Bronchial epithelial cell (primary cell): ENCODE measurements at places on chromosomes 4 and X.
A peak's percentile ranks its signal among the peaks of the same experiment; 100 is the strongest.

GRCh38 chr4:47032405-47033106 lies 1.2 kb downstream of the GABRB1 start:
- peak; percentile 23 for DNase-seq

- no peak for DNase-seq
Measured at GRCh38 chr4:6891436-6892170, 18.0 kb upstream of the TBC1D14 start.

DNA sequence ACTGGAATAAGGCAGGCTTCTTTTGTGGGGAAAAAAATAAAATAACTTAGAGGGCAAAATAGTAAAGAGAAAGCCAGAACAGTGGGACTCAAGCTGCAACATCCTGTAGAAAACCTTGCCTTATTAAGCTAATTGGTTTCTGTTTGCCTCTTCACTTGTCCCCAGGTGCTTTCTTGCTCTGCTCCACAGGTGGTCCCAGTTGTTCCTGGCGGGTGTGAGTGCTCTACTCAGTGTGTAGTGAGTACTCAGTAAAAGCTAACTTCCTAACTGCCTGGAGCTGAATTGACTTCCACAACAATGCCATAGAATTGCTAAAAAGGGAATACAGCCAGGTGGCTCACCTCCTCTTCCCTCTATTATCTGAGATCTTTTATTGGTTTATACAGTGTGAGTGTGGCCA lies 930.2 kb downstream of the C4orf33 start:
- no peak for DNase-seq

- no peak for DNase-seq
Measured at GRCh38 chr4:38102957-38103588, 142.9 kb downstream of the PTTG2 start.

DNA sequence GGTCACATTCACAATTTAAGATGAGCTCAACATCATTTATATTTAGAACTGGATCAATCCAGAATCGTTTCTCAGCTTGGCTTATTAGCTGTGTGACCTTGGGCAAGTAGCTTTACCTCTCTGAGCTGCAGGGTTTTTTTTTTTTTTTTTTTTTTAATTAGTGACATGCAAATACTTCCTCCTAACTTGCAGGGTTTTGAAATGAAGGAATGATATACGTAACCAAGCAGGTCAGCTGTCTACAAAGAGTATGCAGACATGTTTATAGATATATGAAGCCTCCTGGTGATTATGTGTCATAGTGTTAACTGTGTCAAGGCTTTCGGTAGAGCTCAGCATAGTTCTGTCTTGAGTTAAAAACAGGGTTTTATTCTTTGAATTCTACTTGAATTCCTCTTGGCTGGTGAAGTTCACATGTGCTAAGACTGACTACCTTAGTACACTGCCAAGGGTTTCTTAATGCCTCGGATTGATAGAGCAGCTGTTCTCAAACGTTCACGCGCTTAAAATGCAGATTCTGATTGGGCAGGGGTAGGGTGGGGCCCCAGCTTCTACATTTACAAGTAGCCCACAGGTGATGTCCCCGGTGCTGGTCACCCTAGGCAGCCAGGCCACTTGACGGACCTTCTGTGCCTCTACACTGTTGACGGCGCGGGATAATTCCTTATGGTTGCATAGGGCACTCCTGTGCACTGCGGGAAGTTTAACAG lies 654 bp upstream of the STS start:
- DNase-seq, result no peak

GRCh38 chrX:78119521-78120227 lies 15.6 kb downstream of the PGK1 start:
- DNase-seq, result no peak

DNA sequence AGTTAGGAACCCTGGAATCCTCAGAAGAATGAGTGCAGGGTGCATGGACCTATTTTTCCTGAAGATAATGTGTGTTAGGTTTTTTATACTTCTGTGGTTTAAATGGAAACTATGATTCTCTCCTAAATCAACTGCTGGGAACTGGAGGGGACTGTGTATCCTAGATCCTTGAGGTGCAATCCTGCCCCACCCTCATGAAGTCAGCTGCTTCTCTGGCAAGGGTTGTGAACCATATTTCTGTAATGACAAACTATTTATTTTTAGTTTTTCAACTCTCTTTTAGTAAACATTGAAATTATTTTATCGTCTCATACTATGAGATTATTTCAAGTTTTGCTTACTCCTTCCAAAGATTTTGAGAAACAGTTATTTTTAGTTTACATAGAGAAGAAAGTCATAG lies 25.8 kb upstream of the VEGFC start:
- peak; percentile 11 for DNase-seq

DNA sequence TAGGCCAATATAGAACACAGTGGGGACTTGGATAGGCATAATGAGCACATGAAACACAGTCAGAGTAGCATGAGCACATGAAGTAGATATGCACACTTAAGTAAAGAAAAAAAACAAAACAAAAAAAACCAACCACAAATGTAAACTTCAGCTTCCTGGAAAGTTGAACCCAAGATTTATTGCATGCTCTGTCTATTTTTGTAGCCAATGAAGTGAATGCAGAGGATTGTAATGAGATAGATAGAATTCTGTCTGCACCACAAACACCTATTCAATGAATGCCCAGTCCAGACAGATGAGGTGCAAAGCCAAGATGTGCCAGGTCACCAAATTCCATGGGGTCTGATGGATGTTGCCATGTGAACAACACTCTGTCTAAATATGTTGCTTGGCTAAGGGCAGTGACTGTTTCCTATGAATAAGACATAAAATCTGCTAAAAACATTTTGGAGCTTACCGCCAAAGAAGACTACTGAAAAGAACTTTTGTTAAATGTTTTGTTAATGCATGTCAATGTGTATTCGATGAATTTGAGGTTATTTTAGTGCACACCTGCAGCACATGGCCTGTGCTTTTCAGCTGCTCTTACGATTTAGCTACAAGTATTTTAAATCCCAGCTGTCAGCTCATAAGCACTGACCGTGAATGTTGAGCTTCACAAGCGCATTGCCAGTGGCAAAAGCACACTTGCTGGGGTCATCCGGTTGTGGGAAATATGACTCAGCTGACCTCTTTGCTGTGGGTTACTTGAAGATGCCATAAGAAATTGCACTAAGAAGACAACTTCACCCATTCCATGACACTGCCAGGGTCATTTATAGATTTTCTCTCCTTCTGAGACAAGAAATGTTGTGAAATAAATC lies 374.8 kb upstream of the GNPDA2 start:
- no peak for DNase-seq

- DNase-seq, result no peak
Measured at GRCh38 chr4:97027728-97028410, 1115.4 kb downstream of the STPG2 start.

- no peak for DNase-seq
Measured at GRCh38 chr4:109708990-109709389, 5.7 kb upstream of the CASP6 start.

GRCh38 chr4:124936427-124936826 lies 223.9 kb upstream of the ANKRD50 start:
- no peak for DNase-seq

GRCh38 chr4:39435659-39436563 lies 22.8 kb downstream of the RPL9 start:
- DNase-seq, result no peak

DNA sequence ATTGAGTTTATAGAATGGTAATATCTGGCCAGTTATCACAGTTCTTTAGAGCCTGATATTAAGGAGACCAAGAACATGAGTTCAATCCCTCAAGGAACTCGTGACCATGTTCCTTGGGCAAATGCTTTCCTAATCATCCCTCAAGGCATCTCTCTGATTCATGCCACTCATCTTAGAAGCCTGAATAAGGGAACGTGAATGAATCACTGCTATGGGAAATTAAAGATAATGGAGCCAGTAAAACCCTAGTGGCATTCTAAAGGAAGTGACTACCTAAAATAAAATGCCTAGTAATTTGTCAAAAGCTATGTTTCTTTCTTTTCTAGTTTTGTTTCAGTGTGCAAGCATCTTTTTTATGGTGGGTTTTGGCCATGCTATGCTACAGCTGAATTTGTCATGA lies 1161.3 kb downstream of the C4orf33 start:
- DNase-seq, result peak; percentile 75

- no peak for DNase-seq
Measured at GRCh38 chrX:115630204-115630603, 69.2 kb downstream of the PLS3 start.

GRCh38 chrX:138034136-138034535 lies 468.2 kb downstream of the ZIC3 start:
- DNase-seq, result no peak

- no peak for DNase-seq
Measured at GRCh38 chrX:1534301-1535168, 2.5 kb downstream of the P2RY8 start.

- peak; percentile 32 for DNase-seq
Measured at GRCh38 chrX:134658002-134658759, at the start of gene PLAC1. PLAC1 (minus strand) TSS chrX:134658471; CDS start chrX:134566682, 91,789 bp downstream.

- DNase-seq, result no peak
Measured at GRCh38 chr4:170476351-170476750, 386.6 kb upstream of the AADAT start.

DNA sequence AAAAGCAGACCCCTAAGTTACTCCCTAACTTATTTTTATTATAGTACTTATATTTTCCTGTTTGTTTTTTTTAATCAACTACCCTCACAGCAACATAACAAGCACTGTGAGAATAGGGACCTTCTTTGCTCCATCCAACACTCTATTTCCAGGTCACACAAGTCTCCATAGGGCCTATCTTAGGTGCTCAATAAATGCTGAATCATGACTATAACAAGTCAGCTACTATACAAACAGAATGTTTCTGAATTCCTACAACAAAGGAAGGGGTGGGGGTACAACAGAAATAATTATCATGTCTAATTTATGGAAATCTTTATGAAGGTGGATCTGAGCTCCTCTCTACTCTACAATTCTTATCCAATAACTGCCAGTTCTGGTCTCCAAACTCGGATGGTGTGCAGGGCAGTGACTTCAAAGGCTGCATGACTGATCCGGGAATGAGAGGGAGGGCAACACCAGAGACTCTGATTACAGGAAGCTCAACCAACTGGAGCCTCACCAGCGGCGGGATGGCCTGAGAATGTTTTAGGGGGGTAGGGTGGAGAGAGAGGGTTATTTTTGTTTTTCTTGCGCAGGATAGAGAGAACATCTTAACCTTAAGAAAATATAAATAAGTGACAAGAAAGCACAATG lies 71.1 kb downstream of the HADH start:
- DNase-seq, result no peak

GRCh38 chr4:176792326-176793059 lies at the start of gene VEGFC:
VEGFC (minus strand) TSS chr4:176792922; CDS start chr4:176792311, 611 bp downstream.
- DNase-seq, result peak; percentile 38

GRCh38 chr4:47373709-47374108 lies 89.8 kb downstream of the COMMD8 start:
- DNase-seq, result no peak

DNA sequence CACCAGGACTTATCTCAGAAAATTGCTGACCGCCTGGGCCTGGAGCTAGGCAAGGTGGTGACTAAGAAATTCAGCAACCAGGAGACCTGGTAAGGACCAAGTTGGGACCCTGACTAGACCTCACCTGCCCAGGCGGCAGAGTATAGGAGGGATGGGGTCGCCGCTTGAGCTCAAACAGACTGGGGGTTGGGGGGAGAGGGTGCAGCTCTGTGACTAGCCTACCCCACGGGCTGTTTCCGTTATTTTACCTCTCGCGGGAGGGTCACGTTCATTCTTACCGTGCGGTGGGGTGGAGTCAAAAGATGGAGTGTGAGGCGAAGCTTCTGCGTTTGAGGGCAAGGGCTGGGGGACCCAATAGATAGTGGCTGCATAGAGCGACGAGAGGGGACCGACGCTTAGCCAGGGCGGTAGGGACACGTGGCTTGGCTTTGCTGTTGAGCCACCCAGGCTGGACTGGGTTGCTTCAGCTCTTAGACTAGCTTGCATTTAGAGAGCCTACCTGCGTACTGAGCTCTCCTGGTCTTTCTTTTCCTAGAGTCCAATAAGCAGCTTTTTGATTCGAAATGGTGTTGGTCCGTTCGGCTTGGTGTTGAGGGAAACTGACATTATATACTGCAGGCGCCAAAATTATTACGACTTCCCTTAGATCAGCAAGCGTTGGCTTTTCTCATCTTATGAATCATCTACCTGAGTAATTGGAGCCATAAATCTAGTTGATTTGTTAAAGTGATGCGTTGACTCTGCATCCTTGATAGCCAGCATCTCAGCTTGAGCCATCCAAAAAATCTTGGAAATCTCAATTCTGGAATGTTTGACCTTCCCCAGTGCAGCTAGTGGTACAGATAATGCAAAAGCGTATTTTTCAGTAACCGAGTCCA lies 591 bp downstream of the PRPS1 start:
- DNase-seq, result peak; percentile 62

- DNase-seq, result no peak
Measured at GRCh38 chr4:102586644-102587021, 85.5 kb downstream of the NFKB1 start.

GRCh38 chrX:13485167-13485566 lies 84.2 kb upstream of the EGFL6 start:
- DNase-seq, result peak; percentile 33

DNA sequence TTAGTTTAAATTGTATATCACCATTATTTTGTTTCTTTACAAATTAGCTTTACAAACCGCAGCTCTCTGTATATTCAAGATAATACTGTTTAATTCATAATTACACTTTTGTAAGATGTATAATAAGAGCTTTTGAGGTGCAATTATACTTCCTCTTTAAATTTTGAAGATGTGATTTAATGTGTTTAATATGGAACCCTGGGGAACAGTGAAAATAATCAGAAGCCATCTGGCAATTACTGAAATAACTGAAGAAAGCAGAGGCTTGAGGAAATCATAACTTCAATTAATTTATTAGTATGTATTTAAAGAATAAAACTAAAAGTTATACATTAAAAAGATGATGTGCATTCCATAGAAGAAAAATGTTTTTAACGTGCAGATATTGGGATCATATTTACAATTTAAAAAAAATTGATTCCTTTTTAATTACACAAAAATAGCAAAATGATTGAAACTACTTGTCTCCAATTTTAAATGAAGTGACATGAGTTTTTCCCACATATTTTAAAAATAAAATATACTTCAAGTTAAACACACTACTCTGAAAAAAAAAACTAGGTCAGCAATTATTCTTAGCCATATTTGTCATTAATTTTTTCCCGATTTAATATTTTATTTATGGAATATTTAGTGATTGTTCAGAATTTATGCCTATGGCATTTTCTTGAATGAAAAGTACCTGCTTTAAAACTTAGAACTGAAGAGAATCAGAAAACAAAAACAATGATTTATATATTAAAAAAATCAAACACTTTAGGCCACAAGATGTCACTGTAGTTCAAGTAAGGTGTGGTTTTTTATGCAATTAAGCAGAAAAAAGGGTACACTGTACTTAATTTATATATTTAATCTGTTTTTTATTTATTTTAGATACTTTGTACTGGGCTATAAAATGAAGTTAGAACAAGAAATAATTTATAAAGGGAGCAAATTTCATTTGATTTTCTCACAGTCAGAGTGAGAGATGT lies 942.7 kb upstream of the NDST4 start:
- peak; percentile 33 for DNase-seq

DNA sequence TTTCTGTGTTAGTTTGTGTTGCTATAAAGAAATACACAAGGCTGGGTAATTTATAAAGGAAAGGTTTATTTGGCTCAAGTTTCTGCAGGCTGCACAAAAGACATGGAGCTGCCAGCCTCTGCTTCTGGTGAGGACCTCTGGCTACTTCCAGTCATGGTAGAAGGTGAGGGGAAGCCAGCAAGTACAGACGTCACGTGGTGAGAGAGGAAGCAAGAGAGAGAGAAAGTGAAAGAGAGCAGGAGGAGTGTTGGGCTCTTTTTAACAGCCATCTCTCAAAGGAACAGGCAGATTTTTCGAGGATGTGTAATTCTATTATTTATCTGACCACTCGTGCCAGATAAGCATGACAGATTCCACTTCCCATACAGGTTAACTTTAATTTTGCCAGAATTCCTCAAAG lies 1199.1 kb downstream of the ADGRL3 start:
- no peak for DNase-seq

GRCh38 chr4:2630556-2631273 lies 94.3 kb downstream of the FAM193A start:
- no peak for DNase-seq
